Karpas-422 (cell line): ENCODE measurements at places on chromosomes 2 and 18. TPM values are rescaled to one million over a fixed set of nuclear protein-coding genes. Genes with fewer than 3 reads are reported as not detected.

GRCh38 chr18:23732439-23732838, 43.2 kb downstream of the LAMA3 start:
- no peaks in the 10 kb centered on the region for H3K36me3 ChIP-seq
- H3K4me3 ChIP-seq, result no peak overlapping the region
- no peaks in the 10 kb centered on the region for H3K27me3 ChIP-seq
- no peak overlapping the region for H3K27ac ChIP-seq
- H3K4me1 ChIP-seq, result no peaks in the 10 kb centered on the region

- H3K4me1 ChIP-seq, result peaks cover 26% of the 10 kb centered on the region
- no peaks in the 10 kb centered on the region for H3K27me3 ChIP-seq
- H3K27ac ChIP-seq, result 0 out of 2 replicates have a peak overlapping the region, but pooled peaks have one; percentile 15
- H3K4me3 ChIP-seq, result peak overlapping the region; percentile 53; the same call in 1 of the 2 replicates
- DNase-seq, result peak; percentile 50
These were observed 13.5 kb upstream of the LBH start for GRCh38 chr2:30217644-30218337.

GRCh38 chr2:167480986-167481309, 592.7 kb downstream of the XIRP2 start:
- H3K36me3 ChIP-seq, result no peaks in the 10 kb centered on the region
- H3K27me3 ChIP-seq, result no peaks in the 10 kb centered on the region
- H3K4me1 ChIP-seq, result no peaks in the 10 kb centered on the region
- no peak for DNase-seq

DNA sequence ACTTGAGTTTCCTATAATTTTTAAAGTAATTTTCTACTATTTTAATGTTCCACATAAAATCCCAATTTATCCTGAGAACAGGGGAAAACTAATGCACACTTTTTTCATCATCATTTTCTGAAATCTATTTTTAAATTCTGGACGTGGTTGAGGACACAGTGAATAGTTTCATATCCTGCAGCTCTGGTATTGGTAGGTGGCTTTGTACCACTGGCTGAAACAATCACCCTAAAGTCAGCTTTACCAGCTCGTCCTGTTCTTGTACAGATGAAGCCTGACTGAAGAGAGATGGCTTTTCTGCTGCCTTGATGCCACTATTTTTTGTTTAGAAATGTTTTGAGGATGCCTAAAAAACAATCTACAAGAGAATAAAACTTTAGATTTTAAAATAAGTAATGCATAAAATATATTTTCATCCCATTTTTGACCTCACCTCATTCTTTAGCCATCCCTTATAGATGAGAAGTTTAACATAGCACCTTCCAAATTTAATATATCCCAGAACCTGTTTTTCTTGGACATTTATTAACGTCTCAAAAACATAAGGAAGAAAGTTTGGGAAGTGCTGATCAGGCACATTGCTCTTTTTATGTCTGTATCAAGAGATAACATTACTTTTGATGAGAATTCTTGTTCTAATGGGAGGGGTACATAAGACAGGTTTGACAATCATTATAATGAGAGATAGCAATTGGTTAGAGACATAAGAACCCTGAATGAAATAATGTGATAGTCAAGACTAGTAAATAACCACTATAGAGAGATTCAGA, 80.9 kb downstream of the GALNT1 start:
- no peak overlapping the region for H3K4me3 ChIP-seq
- no peak for DNase-seq
- H3K27me3 ChIP-seq, result no peaks in the 10 kb centered on the region
- peaks cover 42% of the 10 kb centered on the region for H3K4me1 ChIP-seq
- peaks cover 62% of the 10 kb centered on the region for H3K36me3 ChIP-seq

TEX44 gene
- not detected in 2 replicates for total RNA-seq

DNA sequence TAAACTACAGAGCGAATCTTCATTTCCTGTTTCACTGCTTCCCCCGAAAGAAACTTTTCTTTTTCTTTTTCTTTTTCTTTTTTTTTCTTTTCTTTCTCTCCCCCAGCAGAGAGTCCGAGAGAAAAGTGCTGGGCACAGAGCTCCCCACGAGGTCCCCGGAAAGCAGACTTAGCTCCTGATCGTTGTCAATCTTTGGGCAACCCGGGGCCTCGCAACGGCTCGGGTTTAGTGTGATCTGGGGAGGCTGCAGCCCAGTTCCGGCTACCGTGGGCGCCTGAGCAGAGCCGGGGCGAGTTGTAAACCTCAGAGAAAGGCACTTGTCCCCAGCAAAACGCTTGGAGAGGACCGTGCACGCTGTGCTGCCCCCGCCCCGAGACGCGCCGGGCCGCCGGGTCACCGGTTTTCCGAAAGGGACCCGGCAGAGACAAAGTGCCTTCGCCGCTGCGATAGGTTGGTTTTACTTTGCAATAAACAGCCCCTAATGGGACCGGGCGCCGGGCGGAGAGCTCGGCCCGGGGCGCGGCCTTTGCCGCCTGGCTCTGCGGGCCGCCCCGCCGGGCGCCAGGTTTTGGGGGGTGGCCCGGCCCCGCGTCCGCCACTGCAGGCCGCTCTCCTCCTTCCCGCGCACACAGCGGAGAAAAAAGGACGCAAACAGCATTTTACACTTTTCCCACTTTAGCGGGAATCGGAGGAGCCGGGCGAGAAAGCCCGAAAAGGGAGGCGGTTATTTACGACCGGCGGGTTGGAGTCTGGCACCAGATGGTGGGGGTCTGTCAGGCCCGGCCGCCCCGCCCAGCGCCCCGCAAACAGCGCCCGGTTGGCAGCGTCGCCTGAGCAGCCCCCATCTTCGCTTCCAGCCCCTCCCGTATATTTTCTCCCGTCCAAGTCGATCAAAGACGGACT, 136.0 kb downstream of the INSIG2 start:
- H3K27ac ChIP-seq, result no peak overlapping the region
- H3K4me1 ChIP-seq, result peaks cover 10% of the 10 kb centered on the region
- no peaks in the 10 kb centered on the region; the same call in 1 of the 2 replicates for H3K27me3 ChIP-seq
- H3K4me3 ChIP-seq, result peak overlapping the region; percentile 53

PROKR1 gene
- total RNA-seq, result not detected in 2 replicates

DUSP2 gene
- total RNA-seq, result 25.1 and 45.2 TPM in 2 replicates

NEB gene
- total RNA-seq, result 0.83 and 1.4 TPM in 2 replicates

- H3K27ac ChIP-seq, result no peak overlapping the region
- H3K36me3 ChIP-seq, result no peaks in the 10 kb centered on the region
- H3K4me1 ChIP-seq, result no peaks in the 10 kb centered on the region
- no peak for DNase-seq
- no peak overlapping the region for H3K4me3 ChIP-seq
These were observed 125.5 kb downstream of the IRS1 start for GRCh38 chr2:226674123-226674522.

DNA sequence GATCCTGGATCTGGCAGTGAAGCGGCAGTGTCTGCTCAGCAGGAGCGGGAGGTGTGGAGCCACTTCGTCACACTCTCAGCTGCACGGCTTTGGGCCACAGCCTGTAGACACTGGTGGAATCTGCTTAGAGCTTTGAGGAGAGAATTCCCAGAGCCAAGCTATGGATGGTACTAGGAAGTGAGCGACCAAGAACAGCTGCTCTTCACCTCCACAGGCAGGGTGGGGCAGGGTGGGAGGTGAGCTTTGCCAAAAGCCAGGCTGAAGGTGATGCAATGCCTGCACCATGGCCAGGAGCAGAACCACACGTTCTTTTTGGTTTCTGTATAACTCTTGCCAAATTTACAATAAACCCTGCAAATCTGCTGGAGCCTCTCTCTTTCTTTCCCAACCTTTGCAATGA, 226.1 kb downstream of the ANKRD30B start:
- H3K27me3 ChIP-seq, result no peaks in the 10 kb centered on the region
- no peak overlapping the region for H3K27ac ChIP-seq
- H3K4me1 ChIP-seq, result no peaks in the 10 kb centered on the region
- no peaks in the 10 kb centered on the region for H3K36me3 ChIP-seq

DNA sequence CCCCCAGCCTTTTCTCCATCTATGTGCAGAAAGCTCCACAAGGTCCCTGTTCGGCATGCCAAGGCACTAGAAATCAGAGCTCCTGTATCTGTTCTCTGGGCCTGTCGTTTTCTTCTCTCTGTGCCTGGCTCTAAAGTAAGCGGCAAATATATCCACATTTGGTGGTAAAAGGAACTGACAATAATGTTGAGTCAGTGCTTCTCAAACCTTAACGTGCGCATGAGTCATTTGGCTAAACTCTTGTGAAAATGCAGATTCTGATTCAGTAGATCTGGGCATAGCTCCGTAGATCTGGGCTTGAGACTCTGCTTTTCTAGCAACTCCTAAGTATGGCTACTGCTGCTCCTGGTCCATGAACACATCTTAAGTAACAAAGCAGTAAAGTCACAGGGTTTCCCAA, 16.5 kb upstream of the ACSL3 start:
- no peak overlapping the region for H3K27ac ChIP-seq
- no peaks in the 10 kb centered on the region for H3K36me3 ChIP-seq
- no peak overlapping the region for H3K4me3 ChIP-seq
- no peaks in the 10 kb centered on the region for H3K27me3 ChIP-seq

- H3K4me1 ChIP-seq, result no peaks in the 10 kb centered on the region
- no peaks in the 10 kb centered on the region for H3K27me3 ChIP-seq
- no peaks in the 10 kb centered on the region for H3K36me3 ChIP-seq
These were observed 50.3 kb downstream of the INHBB start for GRCh38 chr2:120396013-120396860.

DNA sequence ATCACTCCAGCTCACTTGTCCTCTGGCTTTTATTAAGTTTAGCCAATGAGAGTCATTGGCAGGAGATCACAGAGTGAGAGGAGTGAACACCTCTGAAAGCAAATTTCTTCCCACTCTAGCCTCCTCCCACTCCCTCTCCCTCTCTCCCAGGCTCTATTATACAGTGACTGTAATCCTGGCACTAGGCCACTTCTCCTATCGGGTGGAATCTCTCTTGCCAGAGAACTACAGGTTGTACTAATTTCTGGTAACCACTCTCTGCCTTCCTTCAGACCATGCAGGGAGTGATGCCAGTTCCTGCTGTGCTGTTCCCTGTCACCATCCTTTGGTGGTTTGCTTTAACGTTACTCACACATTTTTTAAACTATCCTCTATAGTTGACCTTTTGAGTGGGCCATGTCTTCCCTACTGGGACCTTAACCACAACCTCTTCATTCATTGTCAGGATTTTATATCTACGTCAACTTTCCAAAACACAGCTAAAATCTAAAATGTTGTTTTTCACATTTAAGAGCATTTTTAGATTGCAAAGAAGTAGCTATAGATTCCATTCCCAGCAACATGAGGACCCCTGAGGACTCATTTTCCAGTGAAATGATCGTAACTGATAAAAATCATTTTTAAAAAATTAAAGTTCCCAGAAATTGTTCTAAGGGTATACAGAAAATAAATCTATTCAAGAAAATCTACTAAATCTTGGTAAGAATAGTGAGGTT, 217.1 kb downstream of the MREG start:
- H3K27me3 ChIP-seq, result no peaks in the 10 kb centered on the region
- no peak for DNase-seq
- H3K36me3 ChIP-seq, result no peaks in the 10 kb centered on the region
- H3K4me3 ChIP-seq, result no peak overlapping the region

GRCh38 chr2:48482769-48483168, 47.2 kb upstream of the STON1 start:
- H3K4me1 ChIP-seq, result no peaks in the 10 kb centered on the region
- no peak overlapping the region for H3K4me3 ChIP-seq

DNA sequence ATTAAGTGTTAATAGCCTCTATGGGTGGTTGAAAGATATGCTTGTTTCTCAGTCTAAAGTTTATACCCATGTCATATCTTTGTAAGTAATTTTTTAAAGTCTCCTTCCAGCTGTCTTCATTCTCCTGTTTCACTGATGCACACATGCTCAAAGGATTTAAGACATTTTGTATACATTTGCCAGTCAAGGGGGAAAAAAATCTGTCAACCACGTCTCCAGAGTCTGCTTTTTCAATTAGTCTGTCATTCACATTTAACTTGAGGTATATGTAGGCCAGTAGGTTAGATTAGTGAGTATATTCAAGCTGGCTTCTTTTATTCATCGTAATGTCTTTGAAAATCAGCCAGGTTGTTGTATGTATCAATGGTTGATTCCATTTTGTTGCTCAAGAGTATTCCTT, 193.5 kb downstream of the MCFD2 start:
- no peak overlapping the region for H3K27ac ChIP-seq
- no peak for DNase-seq
- H3K4me3 ChIP-seq, result no peak overlapping the region

SCN3A gene
- not detected in 2 replicates for total RNA-seq

- DNase-seq, result peak; percentile 42
- H3K36me3 ChIP-seq, result no peaks in the 10 kb centered on the region
- H3K4me3 ChIP-seq, result no peak overlapping the region
- peaks cover 7% of the 10 kb centered on the region for H3K4me1 ChIP-seq
These were observed 954 bp downstream of the RAPGEF4 start for GRCh38 chr2:172736424-172737174.

DNA sequence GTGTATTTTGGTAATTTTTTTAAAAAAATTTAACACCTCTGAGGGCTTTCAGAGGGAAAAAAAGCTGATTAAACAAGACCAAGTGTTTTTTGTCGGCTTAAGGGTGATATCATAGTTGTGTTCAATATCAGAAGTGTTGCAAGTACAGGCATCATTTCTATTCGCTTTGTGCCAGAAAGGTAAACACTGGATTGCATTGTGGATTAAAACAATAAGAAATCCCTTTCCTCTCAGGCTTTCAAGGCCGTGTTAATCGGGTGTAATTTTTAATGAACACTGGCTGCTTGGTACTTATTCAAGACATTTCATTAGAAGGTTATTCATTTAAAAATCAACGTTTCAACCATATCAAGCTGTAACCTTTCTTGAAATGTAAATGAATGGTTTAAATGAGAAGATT, 18.3 kb downstream of the FIGN start:
- H3K27me3 ChIP-seq, result no peaks in the 10 kb centered on the region
- H3K36me3 ChIP-seq, result no peaks in the 10 kb centered on the region

DNA sequence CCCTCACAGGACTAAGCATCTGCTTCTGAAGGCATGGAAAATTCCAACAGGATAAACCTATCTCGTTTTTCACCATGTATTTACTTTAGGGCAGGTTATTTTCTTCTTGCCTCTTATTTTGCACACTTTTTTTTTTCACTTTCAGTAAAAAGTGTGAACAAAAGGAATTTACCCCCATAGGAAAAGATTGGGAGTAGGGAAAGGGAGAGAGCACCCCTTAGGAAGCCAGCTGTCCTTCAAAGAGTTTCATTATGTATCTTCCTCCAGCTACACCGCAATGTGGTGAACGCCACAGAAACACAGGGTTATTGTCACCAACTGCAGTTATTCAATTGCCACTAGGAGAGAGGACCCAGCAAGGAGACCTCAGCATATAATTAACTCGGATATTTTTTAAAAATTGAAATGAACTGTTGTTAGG, 286.2 kb upstream of the VRK2 start:
- DNase-seq, result no peak
- H3K27me3 ChIP-seq, result no peaks in the 10 kb centered on the region
- H3K4me1 ChIP-seq, result peaks cover 16% of the 10 kb centered on the region

- no peaks in the 10 kb centered on the region for H3K36me3 ChIP-seq
- no peaks in the 10 kb centered on the region for H3K27me3 ChIP-seq
- no peak overlapping the region for H3K27ac ChIP-seq
- no peak overlapping the region for H3K4me3 ChIP-seq
- peaks cover 48% of the 10 kb centered on the region for H3K4me1 ChIP-seq
These were observed 1.4 kb upstream of the MBP start for GRCh38 chr18:77133835-77134496.

DNA sequence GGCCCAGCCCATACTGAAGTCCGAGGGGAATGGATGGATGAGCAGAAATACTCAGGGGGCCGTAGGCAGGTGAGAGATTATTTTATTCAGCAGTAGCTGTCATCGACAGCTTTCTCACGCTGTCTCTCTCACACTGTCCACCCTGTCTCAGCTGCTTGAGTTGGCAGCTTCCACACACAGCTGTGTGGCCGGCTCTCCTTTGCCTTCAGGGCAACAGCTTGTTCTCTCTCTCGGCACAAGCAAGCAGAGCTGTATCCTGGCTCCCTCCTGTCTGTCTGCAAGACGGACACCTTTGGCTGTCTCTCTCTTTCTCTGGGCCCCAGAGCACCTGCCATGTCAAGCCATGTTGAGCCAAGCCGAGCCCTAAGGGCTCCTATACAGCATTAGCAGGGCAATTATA, 9.8 kb upstream of the PAPOLG start:
- no peak overlapping the region for H3K27ac ChIP-seq
- H3K4me3 ChIP-seq, result no peak overlapping the region
- no peaks in the 10 kb centered on the region for H3K4me1 ChIP-seq
- DNase-seq, result no peak
- H3K36me3 ChIP-seq, result no peaks in the 10 kb centered on the region
- no peaks in the 10 kb centered on the region for H3K27me3 ChIP-seq
